ENCODE measurements at places on chromosomes 7 and 10.

GRCh38 chr7:153948060-153948459, 104.1 kb upstream of the DPP6 start:
- DNase-seq, result no peak

DNA sequence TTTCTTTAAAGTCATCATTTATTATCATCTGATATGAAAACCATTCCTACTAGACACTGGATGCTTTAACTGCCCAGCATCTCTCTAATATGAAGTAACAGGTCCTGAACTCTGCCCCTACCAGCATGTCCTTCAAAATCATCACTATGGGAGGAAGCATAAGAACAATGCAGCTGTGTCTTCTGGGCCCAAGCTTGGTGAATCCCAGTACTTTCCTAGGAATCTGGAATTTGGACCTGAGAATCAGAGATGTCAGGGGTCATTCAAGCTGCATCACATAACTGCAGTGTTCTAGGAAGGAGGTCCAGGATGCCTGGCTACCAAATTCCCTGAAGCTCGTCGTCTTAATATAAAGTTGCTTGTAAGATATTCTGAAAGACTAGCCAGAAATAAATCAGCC, 182.7 kb downstream of the AHR start:
- DNase-seq, result no peak

DNA sequence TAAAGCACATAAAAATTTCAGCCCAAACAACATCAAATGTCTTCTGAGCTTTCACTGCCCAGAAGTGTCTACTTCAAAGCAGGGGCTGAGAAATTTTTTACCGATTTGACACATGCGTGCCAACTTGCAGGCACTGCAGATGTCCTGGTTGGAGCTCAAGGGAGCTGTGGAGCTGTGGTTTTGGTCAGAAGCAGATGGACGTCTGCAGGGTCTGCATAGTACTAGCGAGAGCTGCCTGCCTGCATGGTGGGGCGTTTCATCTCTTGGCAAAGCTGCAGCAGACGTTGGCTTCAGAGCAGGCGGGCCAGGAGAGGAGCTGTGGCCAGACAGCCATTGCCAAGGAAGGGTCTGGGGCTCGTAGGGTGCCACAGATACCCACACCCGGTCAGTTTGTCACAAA, 296.7 kb downstream of the GLRX3 start:
- no peak for DNase-seq

GRCh38 chr10:21417172-21417712, 108.2 kb downstream of the SKIDA1 start:
- DNase-seq, result no peak

- DNase-seq, result no peak
These were observed 13.0 kb upstream of the ANTXRL start for GRCh38 chr10:46273506-46274477.

DNA sequence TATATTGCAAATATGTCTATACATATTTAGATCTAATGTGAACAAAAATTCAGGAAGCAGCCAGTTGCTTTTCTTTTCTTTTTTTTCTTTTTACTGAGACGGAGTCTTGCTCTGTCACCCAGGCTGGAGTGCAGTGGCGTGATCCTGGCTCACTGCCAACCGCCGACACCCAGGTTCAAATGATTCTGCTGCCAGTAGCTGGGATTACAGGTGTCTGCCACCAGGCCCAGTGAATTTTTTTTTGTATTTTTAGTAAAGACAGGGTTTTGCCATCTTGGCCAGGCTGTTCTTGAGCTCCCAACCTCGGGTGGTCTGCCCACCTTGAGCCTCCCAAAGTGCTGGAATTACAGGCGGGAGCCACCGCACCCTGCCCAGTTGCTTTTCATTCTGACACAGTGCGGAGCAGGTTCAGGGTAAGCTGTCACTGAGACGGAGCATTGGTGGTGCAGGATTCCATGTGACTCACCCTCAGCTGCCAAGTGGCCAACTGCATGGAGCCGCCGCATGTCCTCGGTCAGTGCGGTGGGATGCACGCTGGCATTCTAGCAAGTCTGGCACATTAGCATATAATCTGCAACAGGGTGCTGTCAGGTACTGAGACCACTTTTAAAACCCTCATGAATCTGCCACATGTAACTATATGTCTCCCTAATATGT, 362.7 kb downstream of the DNAJB6 start:
- no peak for DNase-seq

DNA sequence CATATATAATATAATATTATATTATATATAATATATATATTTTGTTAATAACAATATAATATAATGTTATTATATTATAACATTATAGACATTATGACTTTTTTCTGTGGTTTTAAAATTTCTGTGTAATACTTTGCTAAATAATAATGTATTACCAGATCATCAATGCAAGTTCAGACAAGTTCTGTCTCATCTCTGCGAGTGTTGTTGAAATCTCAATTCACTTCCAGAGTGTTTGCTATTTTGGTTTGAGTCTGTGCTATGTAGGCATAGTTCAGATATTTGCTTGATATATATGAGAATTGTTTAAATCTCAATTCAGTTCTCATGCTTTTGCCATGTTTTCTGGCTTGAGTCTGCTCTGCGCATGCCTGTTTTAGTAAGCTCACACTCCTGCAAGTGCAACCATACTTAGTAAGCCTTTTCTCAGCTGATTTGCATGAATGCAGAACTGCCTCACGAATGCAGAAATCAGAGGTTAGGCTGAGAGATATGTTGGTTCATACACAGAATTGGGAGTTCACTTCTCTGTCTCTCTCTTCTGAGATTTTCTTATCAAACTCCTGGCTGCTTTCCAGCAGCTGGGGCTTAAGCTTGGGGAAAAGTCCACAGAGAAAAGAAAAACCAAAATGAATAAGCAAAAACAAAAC, 830.2 kb upstream of the SORCS1 start:
- DNase-seq, result no peak

DNA sequence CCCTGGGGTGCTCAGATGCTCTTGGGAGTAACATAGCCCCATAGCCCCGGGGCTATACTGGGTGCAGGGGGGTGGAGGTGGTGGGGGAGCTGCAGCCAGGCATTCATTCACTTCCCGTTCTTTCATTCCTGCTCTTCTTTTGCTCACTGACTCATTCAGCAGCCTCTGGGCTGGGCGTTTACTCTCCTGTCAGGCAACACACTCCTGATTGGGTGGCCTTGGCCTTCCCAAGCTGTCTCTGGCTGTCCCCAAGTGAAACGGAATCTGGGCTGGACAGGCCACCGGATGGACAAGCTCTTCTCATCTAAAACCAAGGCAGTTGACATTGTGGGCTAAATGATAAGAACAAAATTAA, 34.6 kb downstream of the CHST3 start:
- peak; percentile 85 for DNase-seq

DNA sequence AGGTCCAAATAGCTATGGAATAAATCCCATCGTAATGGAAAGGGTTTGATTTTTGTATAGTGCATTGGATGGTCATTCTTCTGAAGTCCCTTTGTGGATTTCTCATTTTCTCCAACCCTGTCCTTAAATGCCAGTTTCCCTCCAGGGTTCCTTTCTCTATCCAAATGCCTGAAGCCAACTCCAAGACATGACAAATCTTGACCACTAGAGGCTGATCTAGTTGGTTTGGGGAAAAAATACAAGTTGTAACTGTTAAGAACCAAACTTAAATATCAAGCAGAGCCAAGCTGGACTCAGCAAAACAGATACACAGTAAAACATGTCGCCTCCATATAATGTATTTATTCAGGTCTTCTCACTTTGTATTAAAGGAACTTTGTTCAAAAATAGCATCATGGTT, 28.7 kb downstream of the FRMD4A start:
- peak; percentile 26 for DNase-seq

DNA sequence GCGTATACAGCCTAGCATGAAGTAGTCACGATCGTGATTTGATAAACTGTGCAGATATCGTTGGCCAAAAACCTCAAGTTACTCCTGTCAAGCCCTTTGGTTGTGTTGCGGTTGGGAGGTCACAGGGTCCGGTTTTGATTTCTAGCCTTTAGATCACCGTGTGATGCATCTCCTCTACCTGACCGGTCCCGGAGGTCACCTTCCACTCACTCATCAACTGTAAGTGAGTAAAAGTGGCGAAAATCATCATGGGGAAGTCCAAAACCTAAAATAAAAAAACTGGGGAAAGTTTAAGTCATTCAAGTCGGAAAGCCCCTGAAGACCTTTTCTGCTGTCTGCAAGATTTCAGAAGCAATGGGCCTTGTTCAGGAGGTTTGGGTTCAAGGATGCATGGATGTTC, 62.8 kb downstream of the ADARB2 start:
- DNase-seq, result no peak

GRCh38 chr7:141003172-141004065, 11.3 kb downstream of the MRPS33 start:
- DNase-seq, result no peak

DNA sequence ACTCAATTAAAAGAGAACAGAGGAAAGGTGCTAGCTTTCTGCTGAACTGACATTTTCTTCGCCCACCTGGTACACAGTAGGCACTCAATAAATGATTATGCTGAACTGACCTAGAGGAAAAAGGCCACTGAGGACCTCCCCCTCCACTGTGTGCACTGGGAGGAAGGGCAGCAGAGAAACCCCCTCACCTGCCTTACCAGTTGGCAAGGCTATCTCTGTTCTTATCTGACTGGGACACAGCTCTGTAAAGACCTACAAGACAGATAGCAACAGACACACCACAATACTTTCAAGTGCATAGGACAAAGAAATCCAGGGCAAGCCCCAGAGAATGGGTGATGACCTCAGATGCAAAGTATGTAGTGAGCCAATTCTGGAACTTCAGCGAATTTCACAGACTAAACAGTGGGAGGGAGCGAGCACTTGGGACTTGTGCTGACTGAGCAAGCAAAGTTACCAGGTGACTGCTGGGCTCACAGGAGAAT, 30.4 kb downstream of the PDLIM1 start:
- peak; percentile 95 for DNase-seq

- DNase-seq, result no peak
These were observed 1.7 kb upstream of the TBX20 start for GRCh38 chr7:35255443-35256255.

GRCh38 chr10:483261-483660, 206.2 kb downstream of the DIP2C start:
- no peak for DNase-seq

GRCh38 chr7:131109011-131109758, 218.5 kb upstream of the MKLN1 start:
- DNase-seq, result peak; percentile 2

GRCh38 chr7:42739638-42740037, 172.2 kb downstream of the C7orf25 start:
- no peak for DNase-seq

- DNase-seq, result no peak
These were observed 673.6 kb downstream of the IPMK start for GRCh38 chr10:57593983-57594573.

DNA sequence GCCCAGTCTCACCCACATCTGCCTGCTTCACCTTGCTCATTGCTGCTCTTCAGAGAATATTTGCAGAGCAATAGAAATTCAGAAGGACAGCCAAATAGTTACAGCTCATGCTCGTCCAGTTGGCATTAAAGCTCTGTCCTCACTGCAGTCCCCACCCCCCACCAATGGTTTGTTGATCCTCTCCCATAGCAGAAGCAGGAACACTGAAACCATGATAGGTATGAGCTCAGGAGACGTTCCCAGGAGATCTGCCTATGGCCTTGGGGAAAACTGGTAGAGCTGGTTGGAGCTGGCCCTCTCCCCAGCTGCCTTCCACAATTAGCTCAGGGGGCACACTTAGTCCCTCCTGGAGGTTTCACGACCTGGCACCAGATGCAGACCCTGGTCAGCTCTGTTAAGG, 68.6 kb upstream of the KMT2C start:
- DNase-seq, result no peak

GRCh38 chr10:23613900-23614299, 175.0 kb downstream of the OTUD1 start:
- no peak for DNase-seq

DNA sequence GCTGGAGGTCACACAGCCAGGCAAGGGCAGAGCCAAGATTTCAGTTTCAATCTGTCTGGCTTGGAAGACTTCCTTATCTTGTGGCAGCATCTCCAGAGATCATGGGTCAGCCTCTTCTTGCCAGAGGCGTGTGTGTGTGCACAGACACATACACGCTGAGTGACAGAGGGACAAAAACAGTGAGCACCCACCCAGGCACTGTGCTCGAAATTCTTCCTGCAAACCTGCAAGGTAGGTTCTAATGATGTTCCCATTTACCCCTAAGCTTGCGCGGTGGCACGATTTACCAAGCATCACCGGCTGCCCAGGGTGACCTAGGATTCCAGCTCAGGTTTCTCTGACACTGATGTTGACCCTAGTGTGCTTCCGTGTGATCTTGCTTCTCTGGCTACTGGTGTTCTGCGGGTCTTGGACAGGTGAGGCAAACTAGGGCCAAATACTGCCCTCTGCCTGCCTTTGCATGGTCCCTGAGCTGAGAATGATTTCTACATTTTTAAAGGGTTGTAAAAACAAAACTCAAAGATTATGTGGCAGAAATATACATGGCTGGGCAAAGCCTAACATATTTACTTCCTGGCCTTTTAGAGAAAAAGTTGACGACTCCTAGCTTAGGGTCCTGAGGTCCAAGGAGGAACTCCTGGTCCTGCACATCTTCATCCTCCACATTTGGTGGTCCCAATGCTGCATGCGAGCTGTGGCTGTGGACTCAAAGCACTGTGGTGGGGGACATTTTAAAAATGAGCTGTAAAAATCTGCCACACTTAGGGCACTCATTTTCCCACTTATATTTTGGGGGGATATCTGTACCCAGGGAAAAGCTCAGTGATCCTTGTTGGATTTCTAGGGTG, 268.5 kb downstream of the RPS24 start:
- peak; percentile 26 for DNase-seq

DNA sequence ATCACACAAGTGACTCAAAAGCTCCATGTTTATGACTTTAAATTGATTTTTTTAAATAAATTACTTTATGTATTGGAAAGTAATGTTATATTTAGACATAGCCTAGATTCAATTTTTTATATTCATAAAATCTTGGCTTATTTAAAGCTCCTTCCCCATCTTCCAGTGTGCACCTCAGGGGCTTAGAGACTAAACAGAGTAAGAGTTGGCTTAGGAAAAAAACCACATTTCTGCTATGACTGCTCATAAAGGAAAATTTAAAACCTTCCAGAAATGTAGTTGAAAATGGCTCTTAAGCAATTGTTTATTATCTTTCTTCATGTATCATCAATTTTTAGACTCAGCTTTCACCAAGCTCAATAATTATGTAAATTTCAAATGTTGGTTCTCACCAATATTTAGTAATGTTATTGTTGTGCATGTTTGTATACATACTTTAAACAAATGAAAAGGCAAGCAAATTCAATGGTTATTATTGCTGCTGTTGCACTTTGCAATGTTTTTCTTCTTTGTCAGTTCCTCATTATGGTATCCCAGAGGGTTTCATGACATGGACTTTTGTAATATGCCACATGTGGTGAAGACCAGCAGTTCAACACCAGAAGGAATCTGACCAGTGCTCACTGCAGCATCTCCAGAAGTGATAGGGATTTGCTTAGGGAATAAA, 700.1 kb upstream of the ANKRD30A start:
- no peak for DNase-seq

All from astrocyte of the hippocampus (primary cell).